ENCODE measurements at places on chromosomes 11 and 22.

- peak; percentile 68 for DNase-seq
These were observed at the start of gene MMP1 for GRCh38 chr11:102798012-102798746. Gene MMP1, minus strand, starts transcription at chr11:102798160. Its CDS starts 68 bp downstream, at chr11:102798092.

DNA sequence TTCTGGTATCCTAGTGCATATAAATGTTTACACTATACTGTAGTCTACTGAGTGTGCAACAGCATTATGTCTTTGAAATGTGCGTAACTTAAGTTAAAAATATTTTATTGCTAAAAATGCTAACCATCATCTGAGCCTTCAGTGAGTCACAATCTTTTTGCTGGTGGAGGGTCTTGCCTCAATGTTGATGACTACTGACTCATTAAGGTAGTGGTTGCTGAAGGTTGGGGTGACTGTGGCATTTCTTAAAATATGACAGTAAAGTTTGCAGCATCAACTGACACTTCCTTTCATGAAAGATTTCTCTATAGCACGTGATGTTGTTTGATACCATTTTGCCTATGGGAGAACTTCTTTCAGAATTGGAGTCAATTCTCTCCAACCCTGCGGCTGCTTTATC is 8.5 kb upstream of the CREBZF start:
- DNase-seq = no peak

DNA sequence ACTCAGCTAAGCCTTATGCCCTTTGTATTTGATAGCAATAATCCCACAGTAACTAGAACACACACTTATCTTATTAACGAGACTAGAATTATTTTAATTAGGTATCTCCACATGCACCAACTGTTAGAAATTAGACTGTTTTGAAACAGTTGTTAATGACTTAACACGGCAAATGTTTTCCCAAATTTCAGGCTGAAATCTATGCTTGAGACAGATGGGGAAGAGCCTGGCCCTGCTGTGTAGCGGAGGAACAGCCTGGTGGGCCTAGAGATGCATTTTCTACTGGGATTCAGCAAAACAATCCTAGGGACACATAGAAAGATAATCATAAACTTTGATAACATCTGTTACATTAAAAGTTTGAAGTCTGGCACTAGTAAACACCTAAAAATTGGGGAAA is 273.4 kb downstream of the TTC28 start:
- DNase-seq = no peak

DNA sequence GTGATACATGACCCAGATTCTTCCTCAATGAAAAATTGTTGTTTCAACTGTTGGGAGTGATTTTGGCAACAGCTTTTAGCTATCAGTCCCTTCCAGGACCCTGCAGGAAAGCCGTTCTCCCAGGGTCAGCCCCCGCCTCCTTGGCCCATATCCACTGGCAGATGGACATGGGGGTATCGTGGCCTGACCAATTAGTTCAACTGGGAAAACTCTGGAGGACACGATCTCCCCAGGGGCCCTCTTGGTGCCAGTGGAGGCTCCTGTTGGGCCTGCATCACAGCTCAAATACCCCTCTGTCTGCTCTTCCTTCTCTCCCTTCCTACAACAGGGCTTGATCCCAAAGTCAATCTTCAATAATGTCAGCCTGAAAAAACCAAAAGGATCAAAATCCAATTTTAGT is 272.5 kb upstream of the B3GAT1 start:
- no peak for DNase-seq

DNA sequence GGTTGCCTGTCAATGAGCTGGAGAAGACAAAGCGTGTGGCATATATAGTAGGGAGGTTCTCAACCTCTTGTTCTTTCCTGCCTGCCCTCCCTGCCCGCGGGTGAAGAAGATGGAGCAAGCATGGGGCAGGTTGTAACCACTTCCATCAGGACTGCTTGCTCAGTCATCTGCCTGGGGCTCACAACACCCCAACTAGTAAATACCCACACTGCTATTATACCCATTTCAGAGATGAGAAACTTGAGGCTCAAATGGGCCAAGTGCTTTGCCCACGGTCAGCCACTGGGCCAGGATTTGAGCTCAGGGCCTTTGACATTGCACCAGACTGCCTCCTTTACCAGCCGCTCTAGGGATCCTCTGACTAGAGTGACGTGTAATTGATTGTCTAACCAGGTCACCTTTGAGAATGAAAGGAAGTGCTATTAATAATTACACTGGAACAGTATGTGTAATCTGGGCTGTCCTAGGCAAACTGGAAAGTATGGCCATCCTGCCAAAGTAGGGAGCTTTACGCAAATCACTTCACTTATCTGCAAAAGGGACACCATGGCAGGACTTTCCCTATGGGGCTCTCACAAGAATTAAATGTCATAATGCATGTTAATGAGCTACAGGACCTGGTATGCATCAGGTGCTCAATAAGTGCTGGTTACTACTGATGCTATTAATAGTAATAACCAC is 2.8 kb upstream of the CDC42EP1 start:
- DNase-seq = no peak

- DNase-seq = no peak
These were observed 11.4 kb downstream of the IGSF9B start for GRCh38 chr11:133945087-133945974.

- DNase-seq = no peak
These were observed 4.2 kb upstream of the GAB4 start for GRCh38 chr22:17012267-17012666.

DNA sequence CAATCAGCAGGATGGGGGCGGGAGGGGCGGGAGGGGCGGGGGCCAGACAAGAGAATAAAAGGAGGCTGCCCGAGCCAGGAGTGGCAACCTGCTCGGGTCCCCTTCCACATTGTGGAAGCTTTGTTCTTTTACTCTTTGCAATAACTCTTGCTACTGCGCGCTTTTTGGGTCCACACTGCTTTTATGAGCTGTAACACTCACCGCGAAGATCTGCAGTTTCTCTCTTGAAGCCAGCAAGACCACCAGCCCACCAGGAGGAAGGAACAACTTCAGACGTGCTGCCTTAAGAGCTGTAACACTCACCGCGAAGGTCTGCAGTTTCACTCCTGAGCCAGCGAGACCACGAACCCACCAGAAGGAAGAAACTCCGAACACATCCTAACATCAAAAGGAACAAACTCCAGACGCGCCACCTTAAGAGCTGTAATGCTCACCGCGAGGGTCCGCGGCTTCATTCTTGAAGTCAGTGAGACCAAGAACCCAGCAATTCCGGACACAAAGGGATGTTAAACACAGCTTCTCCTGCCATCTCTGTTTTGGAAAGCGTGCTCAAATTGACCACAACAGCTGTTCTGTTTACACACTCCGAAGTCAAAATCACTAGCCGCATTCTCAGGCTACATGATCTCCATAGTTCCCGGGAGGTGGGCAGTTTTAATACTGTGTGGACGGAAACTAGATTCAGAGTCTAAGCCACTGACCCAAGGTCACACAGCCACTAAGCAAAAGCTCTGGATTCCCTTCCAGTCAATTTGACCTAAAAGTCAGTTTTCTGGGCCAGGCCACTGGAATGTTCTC is 11.9 kb downstream of the PLAAT2 start:
- DNase-seq = no peak

- no peak for DNase-seq
These were observed at the start of gene KCTD17 for GRCh38 chr22:37051391-37052385. Gene KCTD17, plus strand, starts transcription at chr22:37051742. Its CDS starts 19 bp downstream, at chr22:37051761.

GRCh38 chr22:49553518-49554295 is 274.0 kb downstream of the BRD1 start:
- DNase-seq = no peak

DNA sequence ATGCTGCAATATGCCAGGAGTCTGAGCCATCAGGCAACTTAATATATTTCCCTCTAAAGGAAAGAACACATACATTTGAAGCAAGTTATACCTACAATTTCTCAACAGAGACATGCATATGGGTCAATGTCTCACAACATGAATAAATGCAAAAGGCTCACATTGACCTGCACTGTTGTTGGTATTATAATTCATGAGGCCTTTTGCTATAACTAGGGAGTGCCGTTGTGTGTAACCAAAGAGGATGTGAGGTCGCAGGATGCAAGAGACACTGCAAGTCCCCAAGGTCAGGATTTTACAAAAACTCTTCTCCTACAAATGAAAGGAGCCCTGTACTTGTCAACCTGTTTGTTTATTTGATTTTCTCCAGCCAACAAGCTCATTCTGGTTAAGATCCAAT is 250.5 kb downstream of the LARGE1 start:
- no peak for DNase-seq

DNA sequence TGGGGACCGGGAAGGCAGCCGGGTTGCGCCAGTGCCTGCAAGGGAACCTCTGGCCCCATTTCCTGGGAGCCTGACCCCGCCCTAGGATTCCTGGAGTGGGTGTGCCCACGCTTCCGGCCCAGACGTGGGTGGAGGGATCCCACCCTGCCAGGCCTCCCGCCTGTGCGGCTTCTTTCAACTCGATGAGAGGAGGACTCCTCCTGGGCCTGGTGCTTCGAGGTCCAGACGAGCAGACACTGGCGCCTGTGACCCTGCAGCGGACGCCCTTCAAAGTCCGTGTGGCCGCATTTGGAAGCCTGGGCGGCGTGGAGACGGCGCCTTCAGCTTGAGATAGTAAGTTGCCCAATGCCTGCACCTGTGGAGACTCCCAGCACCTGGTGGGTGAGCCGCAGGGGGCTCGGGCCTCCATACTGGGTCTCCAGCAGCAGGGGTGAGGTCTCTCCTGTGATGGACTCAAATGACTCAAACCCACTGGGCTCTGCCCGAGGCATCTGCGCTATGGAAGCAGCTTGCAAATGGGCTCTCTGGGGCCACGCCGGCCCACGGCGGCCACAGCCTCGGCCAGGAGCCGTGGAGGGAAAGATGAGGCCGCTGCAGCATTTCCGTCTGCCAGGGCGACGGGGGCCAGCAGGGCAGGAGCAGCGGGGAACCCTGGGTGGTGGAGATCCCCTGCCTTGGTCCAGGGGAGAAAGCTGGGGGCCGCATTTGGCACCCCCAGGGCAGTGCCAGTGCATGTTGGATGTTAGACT is 64.3 kb upstream of the PPARA start:
- no peak for DNase-seq

- DNase-seq = no peak
These were observed 104.5 kb downstream of the UVRAG start for GRCh38 chr11:75919525-75919924.

DNA sequence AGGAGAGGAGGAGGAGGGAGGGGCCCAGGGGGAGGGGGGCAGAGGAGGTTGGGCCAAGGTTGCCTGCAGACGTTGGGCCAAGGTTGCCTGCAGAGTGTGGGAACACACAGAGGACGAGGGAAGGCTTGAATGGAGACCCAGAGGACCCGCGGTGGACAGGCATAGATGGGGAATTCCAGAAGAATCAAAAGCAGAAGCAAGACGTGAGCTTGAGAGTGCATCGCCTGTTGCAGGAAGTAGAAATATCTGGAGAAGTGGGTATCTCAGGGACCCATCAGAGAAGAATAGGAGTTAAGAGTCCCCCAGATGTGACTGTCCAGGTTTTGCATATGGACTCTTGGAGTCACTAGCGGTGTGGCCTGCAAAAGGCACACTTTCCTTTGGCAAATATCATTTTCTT is 670.2 kb downstream of the TBC1D22A start:
- no peak for DNase-seq

GRCh38 chr11:111631024-111631665 is 28.9 kb downstream of the SIK2 start:
- no peak for DNase-seq

DNA sequence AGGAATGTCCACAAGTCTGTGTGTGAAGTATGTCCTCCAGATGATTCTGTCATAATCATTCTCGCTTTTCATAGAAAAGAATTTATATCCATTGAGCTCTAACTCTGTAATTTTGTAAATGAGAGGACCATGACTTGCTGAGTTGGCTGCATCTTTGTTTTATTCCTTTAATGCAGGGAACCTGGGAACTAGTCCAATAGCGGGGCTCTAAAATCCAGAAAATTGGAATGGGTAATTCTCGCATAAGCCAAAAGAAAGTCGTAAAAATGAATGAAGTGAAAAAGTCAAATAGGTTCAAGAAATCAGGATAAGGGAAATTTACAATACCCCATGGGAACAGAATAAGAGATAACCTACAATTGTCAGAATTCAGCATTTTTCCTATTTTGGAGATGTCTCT is 232.5 kb downstream of the RAB38 start:
- no peak for DNase-seq

DNA sequence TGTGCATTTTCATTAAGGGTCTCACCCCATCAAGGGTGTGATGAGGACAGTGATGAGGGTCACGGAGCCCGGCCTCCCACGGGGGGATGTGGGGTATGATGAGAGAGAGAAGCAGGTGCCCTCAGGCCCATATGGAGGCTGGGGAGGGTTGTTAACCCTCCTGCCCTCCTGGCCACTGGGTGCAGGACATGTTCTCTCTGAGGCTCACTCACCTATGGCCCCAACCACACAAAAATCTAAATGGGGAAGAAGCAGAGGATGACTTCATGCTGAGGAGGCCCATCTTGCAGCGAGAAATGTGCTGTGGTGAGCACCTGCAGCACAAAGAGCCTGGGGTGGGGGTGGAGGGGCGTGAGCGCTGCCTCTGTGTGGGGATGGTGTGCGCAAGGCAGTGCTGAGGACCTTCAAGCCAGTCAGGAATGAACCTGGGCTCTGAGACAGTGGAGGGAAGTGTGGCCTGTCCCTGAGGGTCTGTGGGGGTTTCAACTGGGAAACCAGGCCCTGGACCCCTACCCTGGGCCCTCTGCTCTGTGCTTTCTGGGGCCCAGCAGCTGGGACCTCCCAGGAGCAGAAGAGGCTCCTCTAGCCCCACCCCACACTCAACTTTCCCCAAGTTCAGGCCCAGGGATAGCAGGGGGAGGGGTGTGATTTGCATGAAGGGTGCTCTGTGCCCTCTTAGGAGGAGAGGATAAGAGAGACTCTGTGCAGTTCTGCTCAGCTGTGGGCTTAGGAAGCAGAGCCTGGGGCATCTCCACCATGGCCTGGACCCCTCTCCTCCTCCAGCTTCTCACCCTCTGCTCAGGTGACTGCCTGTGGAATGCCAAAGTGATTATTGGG is 43.0 kb upstream of the TOP3B start:
- no peak for DNase-seq

DNA sequence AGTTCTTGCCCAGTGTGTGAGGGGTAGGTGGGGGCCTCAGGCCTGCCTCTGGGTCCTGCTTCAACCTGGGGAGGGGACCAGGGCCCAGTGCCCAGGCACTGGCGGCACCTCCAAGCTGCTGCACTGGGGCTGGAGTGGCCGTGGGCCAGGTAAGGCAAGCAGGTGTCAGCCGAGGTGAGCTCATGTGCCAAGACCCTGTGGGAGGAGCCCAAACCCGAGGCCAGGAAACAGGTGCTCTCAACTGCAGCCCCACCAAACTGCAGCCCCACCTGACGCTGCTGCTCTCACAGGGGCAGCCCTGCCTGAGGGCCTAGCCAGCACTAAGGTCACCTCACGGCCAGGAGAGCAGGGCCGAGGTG is 18.1 kb upstream of the GNB1L start:
- no peak for DNase-seq

DNA sequence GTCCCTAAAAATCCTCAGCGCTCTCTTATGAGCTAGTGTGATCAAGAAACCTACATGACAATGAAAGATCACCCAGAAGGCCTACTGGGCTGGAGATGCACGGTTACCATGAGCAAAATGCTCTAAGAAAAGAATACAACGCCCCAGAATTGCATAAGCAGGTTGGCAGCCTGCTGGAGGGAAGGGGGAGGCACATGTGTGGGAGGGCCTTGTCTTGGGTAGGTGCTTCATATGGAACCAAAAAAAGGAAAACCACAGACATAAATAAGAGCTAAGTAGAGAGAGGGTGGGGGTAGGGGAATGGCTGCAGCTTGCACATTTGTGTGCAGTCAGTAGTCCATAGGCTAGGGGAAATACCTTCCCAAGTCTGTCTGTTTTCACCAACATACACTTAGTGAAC is 2.8 kb downstream of the SIAE start:
- no peak for DNase-seq

Measured in HS-5 (cell line).